ENCODE measurements at places on chromosomes 5 and 9. TPM values are rescaled to one million over a fixed set of nuclear protein-coding genes. Genes with fewer than 3 reads are reported as not detected.

DNLZ gene
- 32.5 TPM for total RNA-seq

CCDC183 gene
- total RNA-seq, result 10.3 TPM

SPATA31D4 gene
- not detected for total RNA-seq

NKD2 gene
- 13.0 TPM for total RNA-seq

PCDH12 gene
- 0.44 TPM for total RNA-seq

ZFP37 gene
- 1.5 TPM for total RNA-seq

GRCh38 chr5:143752165-143752850 lies 59.7 kb upstream of the HMHB1 start:
- DNase-seq, result no peak

GRCh38 chr9:105216440-105217178 lies 27.8 kb upstream of the SLC44A1 start:
- no peak for DNase-seq

GRCh38 chr5:98637557-98637956 lies 135.9 kb upstream of the RGMB start:
- no peak for DNase-seq

- DNase-seq, result no peak
Observed at GRCh38 chr5:138468966-138469539, 3.8 kb downstream of the EGR1 start.

- DNase-seq, result no peak
Observed at GRCh38 chr9:133247632-133248031, 27.4 kb downstream of the ABO start.

- DNase-seq, result no peak
Observed at GRCh38 chr5:58043032-58043945, 416.6 kb downstream of the PLK2 start.

- no peak for DNase-seq
Observed at GRCh38 chr5:13632676-13633075, 311.8 kb downstream of the DNAH5 start.

- DNase-seq, result no peak
Observed at GRCh38 chr9:102106439-102106838, 368.0 kb upstream of the GRIN3A start.
